ENCODE measurements at places on chromosomes 11 and 22.

DNA sequence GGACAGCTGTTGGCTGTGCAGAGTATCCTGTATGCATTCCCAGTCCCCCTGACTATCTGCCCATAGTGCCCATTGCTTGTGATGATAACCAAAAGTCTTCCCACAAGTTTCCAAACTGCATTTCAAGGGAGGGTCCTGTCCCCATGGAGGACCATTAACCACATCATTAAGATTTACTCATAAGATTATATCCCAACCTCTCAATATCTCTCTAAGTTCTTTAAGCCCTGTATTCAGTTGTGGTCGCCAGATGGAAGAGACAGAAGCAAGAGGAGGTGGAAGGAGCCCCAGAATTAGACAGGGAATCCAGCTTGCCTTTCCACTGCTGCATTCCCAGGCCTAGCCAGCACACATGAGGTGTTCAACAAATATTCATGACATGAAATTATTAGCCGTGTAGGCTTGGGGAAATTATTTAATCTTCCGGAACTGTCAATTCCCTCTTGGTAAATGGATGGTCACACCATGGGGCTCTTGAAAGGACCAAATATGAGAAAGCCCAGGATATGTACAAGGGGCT lies 42.6 kb upstream of the TIMP3 start:
- no peak for DNase-seq

DNA sequence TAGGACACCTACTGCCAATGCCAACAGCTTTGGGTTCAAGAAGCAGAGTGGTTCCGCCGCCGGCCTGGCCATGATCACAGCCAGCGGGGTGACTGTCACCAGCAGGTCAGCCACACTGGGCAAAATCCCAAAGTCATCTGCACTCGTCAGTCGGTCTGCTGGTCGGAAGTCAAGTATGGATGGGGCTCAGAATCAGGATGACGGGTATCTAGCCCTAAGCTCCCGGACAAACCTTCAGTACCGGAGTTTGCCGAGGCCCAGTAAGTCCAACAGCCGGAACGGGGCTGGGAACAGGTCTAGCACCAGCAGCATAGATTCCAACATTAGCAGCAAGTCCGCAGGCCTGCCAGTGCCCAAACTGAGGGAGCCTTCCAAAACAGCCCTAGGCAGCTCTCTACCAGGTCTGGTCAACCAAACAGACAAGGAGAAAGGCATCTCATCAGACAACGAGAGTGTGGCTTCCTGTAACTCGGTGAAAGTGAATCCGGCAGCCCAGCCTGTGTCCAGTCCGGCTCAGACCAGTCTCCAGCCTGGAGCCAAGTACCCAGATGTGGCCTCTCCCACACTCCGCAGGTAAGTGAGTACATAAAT lies 115.1 kb downstream of the DBX1 start:
- no peak for DNase-seq

GRCh38 chr22:45263463-45264269 lies 21.1 kb upstream of the UPK3A start:
- no peak for DNase-seq

- DNase-seq: no peak
Measured at GRCh38 chr22:28798810-28799605, 1.4 kb downstream of the XBP1 start.

DNA sequence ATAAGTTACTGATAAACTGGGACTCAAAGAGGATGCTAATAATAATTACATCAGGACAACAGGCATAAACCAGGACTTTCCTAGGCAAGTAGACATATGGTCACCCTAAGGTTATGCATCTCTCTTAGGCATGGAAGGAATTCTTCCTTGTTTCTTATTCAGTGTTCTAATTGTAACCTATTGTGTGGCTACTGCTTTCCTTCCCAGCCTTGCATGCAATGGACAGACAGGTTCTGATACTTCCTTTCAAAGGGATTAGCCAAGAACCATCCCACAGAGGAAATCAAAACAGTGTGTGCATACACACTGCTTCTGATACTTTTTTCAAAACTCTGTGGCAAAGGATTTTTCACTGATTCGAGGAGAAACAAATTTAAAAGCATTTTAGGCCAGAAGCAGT lies 48.3 kb downstream of the RRAS2 start:
- no peak for DNase-seq

GRCh38 chr11:27028561-27028965 lies 12.1 kb upstream of the BBOX1 start:
- no peak for DNase-seq

DNA sequence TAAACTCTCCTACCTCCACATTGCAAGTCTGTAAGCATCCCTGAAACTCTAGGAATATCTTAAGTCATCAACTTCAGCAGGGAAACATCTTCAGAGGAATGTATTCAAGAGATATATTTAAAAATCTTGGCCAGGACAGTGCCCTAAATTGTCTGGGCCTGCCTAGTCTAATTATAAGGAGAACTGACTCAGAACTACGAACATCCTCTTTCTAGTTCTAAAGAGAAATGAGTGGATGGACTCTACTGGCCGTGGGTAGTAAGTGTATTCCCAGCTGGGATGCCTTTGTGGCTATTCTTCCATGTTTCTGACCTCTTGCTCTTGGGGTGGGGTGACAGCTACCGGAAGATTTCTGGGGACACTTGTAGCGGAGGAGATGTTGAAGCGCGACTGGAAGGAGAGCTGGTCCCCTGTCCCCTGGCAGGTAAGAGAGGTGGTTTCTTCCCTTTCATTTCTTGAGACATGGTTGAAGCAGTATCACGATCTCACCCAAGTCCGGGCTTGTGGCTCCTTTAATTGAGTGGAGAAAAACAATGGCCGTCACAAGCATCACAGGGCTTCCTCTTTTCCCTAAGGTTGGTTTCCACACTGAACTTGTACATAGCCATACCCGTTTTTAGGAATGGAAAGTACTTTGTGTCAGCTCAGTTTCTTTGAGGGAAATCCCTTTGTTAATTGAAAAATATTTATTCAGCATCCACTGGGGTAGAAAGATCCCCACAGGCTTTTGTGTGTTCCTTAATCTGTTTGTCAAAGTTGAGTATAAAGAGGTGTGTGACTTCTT lies 97.7 kb upstream of the SORL1-AS1 start:
- no peak for DNase-seq

DNA sequence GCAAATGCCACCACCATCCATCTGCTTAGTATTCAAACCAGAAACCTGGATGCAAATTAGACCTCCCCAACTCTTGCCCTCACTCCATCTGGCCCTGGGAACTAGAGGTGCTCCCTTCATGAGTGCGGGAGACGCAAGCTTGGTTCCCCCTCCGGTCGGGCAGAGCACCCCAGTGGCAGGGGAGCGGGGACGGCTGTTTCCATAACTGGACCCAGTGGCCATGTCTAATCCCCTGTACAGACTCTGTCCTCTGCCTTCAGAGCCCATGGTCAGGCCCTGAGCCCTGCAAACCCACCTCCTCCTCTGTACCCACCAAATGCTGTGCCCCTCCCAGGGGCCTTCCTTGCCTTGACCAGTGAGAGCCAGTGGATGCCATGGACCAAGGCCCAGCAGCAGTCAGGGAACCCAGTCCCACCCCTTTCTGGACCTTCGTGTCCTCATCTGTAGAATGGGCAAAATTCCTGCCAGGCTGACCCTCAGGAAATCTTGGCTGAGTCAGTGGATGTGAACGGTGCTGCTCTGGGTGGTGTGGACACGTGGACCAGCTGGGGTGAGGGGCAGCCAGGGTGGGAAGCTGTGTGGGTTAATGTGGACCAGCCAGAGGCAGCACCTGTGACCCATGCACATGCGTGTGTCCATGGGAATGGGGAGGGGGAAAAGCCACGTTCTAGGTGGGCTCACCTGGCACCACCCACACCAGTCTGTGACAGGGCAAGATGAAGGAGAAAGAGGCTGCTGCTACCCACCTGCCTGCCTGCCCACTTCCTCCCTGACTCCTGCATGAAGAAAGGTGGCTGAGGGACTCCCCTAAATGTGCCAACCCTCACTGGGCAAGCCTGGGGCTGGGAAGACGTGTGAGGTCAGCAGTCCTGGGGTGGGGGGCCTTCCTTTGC lies 72.8 kb downstream of the LRRC32 start:
- DNase-seq: no peak

- no peak for DNase-seq
Measured at GRCh38 chr11:45500451-45500850, 165.0 kb downstream of the CHST1 start.

DNA sequence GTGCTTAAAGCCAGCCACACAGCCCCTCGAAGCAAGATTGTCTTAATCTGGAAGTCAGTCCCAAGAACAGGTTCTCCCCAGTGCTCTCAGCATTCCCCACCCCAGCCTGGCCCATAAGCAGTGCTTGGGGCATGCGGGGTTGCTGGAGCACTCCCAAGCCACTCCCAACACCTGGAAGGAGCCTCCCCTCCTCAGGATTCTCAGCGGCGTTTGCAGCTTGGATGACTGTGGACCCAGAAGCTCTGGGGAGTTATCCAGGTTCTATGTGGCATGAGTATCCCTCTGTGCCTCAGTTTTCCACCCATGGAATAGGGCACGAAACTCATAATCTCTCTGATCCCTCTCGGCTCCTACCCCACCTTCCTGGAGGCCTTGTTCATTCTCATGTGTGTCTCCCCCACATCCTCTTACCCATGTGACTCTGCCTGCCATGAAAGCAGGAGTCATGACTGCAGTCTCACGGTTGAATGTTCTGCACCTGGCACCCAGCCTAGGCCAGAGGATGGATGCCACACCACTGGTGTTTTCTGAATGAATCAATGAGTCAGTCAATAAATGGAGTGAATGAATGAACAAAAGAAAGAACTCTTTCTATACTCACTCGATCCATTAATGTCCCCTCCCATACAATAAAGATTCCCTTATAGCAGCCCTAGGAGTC lies 33.4 kb upstream of the WNT7B start:
- no peak for DNase-seq

DNA sequence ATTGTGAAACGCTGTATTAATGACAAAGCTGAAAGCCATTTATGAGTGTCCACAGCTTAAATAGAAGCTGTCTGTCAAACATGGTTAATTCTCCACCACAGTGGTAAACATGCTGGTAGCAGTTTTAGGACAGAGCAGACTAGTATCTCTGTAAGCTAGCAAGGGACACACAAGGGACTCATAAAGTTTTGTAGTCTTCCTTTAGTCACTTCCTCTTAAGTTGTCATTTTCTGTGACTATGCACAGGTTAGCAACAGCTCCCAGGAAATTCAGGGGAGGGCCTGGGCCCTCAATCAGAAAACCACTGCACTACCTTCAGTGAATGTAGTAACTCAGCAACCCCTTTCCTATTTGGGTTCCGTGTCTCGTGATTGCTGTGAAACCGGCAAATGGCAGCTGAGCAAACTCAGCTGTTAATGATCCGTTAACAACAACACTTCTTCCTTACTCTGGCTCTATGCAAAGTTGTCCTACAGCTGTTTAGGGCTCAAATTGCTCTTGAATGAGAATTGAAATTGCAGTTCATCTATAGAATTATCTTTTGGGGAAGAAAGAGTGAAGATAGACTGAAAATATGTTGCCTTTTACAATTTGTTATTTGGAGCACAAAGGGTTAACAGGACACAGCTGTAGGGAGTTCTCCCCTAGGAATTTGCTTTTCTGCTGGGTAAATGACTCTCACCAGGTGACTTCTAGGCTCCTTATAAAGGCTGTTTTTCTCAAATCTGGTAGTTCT lies at the start of gene MMP26:
TSS of gene MMP26 (plus strand) at position 731 of the 736 bp plus-strand sequence.
- DNase-seq: no peak

- no peak for DNase-seq
Measured at GRCh38 chr11:12404436-12404835, 27.1 kb downstream of the PARVA start.

DNA sequence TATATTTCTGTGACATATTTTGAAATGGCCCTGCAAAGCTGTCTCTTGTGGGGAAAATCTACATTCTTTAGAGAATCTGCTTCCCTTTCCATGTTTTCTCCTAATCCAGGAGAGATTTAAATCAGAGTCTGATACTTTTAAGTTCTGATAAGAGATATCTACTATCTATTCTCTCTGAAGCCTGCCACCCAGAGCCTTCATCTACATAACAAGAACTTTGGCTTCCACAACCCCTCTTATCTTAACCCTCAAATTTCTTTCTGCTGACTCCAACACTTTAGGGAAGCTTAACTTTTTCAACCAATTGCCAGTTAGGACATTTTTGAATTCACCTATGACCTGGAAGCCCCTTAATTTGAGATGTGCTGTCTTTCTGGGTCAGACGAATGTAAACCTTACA lies 965.2 kb downstream of the TBC1D22A start:
- DNase-seq: no peak

GRCh38 chr11:11976481-11977127 lies 31.8 kb downstream of the DKK3 start:
- no peak for DNase-seq

DNA sequence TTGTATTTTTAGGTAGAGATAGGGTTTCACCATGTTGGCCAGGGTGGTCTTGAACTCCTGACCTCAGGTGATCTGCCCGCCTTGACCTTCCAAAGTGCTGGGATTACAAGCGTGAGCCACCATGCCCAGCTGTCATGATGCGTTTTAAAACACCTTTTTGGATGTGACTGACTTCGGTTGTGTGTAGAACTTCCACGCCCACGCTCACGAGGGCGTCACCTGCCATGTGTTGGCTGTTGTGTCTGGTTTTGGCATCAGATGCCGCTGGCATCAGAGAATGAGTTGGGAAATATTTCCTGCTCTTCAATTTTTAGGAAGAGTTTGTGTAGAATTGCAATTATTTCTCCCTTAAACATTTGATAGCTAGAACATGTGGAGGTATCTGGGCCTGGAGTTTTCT lies 109.1 kb downstream of the KCNQ1 start:
- DNase-seq: no peak

Measured in activated CD8-positive, alpha-beta memory T cell treated with anti-CD3 and anti-CD28 coated beads, Interleukin-2, amount 50 U/mL, for 4 hours (primary cell).